ENCODE measurements at places on chromosomes 3 and 15.

DNA sequence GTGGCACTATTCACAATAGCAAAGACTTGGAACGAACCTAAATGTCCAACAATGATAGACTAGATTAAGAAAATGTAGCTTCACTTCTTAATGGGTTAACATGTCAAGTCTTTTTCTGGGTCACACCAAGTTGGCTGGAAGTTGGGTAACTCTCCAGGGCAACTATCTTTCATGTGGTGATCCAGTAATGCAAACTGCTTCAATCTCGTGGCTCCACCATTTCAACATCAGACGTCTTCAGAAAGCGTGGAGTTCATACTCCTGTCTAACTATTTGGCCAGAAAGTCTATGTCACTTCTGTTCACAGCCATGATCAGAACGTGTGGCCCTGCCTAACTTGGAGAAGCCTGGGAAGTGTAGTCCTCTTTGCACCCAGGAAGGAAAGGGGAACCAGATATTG lies 32.2 kb downstream of the DUT start:
- DNase-seq: no peak

DNA sequence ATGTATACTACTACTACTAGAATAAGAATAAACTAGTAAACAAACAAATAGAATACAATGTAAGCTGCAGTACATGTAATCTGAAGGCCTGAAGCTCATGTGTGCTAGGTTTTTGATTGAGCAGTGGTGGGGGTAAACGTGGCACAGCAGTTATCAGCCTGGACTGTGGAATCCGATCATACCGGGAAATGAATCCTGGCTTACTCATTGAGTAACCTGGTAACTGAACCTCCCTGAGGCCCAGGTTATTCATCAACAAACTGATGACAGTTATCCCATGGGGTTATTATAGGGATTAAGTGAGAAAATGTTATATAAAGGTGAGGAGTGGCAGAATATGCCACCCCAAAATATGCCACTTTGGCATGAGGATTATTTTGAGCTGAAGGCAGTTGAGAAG lies 339.1 kb downstream of the FHIT start:
- no peak for DNase-seq

- DNase-seq: no peak
Measured at GRCh38 chr3:108983051-108983450, 29.4 kb upstream of the GUCA1C start.

- DNase-seq: peak; percentile 33
Measured at GRCh38 chr15:73704869-73705645, 20.9 kb downstream of the CD276 start.

GRCh38 chr15:77032647-77033416 lies 37.9 kb downstream of the PSTPIP1 start:
- no peak for DNase-seq

GRCh38 chr3:32791833-32792232 lies 26.0 kb upstream of the TRIM71 start:
- no peak for DNase-seq

- DNase-seq: no peak
Measured at GRCh38 chr15:87591582-87591981, 665.0 kb downstream of the NTRK3 start.

- DNase-seq: no peak
Measured at GRCh38 chr3:3170998-3171397, 8.5 kb downstream of the CRBN start.

- no peak for DNase-seq
Measured at GRCh38 chr3:74345701-74346100, 268.8 kb downstream of the CNTN3 start.

DNA sequence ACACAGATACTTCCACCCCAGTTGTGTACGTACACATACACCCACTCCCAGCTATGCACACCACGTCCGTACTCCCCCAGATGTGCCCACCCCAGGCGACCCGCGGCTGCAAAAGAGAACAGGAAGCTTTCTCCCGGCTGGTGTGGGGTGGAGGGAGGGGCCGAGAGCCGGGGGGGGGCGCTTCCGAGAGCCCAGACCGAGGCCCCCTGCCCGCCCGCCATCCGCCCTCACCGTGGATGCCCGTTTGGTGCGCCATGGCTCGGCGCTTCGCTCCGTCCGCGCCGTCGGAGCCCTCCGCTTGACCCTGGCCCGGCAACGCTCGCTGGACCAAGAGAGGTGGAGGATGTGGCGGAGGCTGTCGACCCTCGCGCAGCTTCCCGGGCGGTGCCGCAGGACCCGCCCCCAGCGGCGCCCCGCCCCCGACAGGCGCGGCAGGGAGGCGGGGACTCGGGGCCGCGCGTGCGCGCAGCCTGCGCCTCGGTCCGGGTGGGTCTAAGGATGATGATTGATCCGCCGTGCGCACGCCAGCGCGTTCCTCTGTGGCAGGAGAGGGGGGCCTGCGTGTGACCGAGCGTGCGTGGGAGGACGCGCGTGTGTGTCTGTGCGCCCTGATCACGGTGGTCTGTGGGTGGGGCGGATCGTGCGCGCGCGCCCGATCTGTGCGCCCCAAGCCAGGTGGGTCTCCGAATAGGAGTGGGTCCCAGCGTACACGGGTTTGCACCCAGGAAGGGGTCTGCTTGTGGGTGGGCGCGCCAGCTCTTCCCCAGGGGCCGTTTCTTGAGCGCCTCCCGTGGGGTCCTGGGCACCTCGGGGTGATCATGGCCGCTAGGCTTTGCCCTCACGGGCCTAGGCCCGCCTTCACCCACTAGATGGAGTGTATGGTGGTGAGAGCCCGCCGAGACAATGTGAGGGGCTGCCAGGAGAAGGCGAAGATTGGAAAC lies at the start of gene TWF2:
TSS of gene TWF2 (minus strand) at position 398 of the 941 bp plus-strand sequence. CDS start at position 256, 142 bp downstream.
- DNase-seq: peak; percentile 85

DNA sequence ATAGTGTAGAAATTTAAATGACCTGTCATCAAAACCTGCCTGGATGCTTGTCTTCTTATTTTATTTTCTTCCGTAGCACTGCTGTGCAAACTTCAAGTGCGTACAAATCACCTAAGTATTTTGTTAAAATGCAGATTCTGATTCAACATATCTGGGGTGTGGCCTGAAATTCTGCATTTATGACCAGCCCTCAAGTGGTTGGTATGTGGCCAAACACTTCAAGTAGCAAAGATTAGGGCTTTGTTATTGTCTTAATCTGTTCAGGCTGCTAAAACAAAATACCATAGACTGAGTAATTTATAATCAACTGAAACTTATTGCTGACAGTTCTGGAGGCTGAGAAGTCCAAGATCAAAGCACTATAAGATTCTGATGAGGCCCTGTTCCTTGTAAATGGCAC lies 97.6 kb upstream of the LRRC3B start:
- DNase-seq: no peak

DNA sequence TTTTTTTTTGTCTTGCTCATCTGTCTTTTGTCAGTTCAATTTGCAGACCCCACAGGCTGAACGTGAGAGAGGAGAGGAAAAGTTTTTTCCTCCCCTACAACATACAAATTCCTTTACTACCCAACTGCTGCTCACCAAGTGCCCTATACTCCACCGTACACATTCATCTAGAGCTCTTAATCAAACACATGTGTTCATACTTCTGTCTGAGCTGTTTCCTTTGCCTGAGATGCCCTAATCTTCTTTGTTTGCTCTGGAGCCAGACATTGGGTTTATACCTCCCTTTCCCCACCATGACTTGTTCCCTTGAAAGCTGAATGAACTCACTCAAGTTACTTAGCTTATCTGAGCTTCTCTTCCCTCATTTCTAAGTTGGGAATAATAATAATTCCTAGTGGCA lies 122.7 kb upstream of the RASGRP1 start:
- DNase-seq: no peak

DNA sequence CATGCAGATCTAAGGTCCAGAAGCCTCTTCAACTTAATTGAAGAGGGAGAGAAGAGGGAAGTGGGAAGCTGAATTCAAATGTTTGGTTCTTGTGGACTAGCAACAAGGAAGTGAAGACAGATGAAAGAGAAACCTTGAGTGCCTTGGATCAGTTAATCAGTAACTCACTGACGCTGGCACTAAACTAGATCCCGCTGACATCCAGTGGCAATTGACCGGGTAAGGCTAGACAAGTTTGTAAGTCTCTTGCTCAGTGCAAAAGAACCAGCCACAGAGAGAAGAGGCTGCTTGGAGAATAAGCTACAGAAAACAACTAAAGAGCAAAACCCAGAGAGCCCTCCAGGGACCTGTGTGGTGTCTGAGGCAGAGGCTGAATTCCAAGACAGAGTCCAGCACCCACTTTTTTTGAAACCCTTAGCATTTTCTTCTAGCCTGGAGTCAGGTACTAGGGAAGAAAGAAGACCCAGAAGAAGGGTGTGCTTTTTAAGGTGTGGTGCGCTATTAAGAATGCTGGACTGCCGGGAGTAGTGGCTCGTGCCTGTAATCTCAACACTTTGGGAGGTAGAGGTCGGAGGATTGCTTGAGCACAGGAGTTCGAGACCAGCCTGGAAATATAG lies 6.9 kb downstream of the PLCH1 start:
- DNase-seq: no peak

DNA sequence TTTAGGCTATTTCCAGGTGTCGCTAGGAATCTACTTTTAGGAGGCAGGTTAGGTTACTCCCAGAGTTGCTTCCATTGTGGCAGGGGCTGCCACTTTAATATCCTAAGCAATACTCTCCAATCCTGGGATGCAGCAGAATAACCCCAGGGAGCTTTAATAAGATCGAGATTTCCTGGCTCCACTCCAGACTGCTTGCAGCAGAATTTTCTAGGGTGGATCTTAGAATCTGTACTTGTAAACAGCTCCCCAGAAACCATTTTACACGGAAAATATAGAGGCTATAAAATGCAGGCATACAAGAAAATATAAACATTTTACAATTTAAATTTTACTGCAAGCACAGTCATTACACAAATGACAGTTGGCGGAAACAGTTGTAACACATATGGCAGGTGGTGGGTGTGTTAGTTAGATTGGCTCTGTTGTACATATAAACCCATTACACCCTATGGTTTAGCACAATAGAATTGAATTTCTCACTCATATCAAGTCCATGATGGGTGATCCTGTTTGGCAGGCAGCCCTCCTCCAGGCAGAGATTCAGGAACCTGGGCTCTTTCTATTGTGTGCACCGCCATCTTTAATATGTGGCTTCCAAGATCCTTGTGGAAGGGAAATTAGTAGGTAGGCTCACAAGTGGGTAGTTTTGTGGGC lies 35.0 kb upstream of the TNFAIP8L3 start:
- DNase-seq: no peak

Data from CD4-positive, alpha-beta T cell treated with Interleukin-15 for 1 hour (primary cell).